CD4-positive, CD25-positive, alpha-beta regulatory T cell (primary cell): ENCODE measurements at places on chromosomes 4 and X. TPM values are rescaled to one million over a fixed set of nuclear protein-coding genes. Genes with fewer than 3 reads are reported as not detected.

GRCh38 chr4:128819082-128819742 lies 9.7 kb downstream of the JADE1 start:
- H3K27me3 ChIP-seq = no peaks in the 10 kb centered on the region
- H3K4me1 ChIP-seq = peaks cover 29% of the 10 kb centered on the region
- DNase-seq = no peak
- no peak overlapping the region for H3K4me3 ChIP-seq
- H3K27ac ChIP-seq = no peak overlapping the region

- H3K27ac ChIP-seq = no peak overlapping the region
- no peak overlapping the region for H3K4me3 ChIP-seq
- H3K4me1 ChIP-seq = no peaks in the 10 kb centered on the region
- H3K36me3 ChIP-seq = no peaks in the 10 kb centered on the region
- no peak for DNase-seq
- no peaks in the 10 kb centered on the region for H3K27me3 ChIP-seq
These were observed 196.0 kb upstream of the RBPJ start for GRCh38 chr4:26124753-26125321.

DNA sequence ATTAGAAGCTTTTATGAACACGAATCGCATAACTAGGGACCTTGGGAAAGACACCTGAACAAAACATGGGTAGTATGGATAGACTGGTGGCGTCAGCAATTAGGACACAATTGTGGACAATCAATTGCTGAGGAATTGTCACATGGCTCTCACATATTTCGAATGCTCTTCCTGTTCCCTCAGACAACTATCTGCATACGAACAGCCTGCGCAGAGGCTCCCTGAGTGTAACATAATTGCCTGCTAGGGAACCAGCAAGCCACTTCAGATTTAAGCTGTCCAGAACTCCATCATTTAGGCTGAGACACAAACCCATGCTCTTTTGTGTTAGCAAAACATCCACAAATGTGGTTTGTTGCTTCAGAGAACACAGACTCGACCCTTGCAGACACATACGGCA lies 160.8 kb downstream of the MGST2 start:
- H3K27ac ChIP-seq = no peak overlapping the region
- H3K4me1 ChIP-seq = no peaks in the 10 kb centered on the region
- H3K36me3 ChIP-seq = no peaks in the 10 kb centered on the region
- DNase-seq = no peak
- no peaks in the 10 kb centered on the region for H3K27me3 ChIP-seq
- no peak overlapping the region for H3K4me3 ChIP-seq

GRCh38 chr4:129839687-129840086 lies 743.7 kb downstream of the C4orf33 start:
- no peak for DNase-seq
- H3K27me3 ChIP-seq = no peaks in the 10 kb centered on the region
- no peaks in the 10 kb centered on the region for H3K36me3 ChIP-seq
- no peak overlapping the region for H3K4me3 ChIP-seq

DNA sequence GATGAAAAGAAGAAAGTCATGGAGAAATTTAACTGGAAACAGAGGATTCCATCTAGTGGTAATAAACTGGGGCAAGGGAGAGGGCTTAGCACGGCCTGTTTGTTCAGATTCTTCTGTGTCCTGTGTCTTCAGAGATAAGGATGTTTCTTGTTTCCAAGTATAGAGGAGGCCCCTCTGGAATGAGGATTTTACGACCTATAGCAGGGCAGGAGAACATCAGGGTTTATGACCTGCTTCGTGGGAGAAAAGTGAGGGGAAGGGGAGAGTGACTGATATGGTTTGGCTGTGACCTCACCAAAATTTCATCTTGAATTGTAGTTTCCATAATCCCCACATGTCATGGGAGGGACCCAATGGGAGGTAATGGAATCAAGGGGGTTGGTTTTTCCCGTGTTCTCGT lies 93.0 kb upstream of the LDB2 start:
- no peak overlapping the region for H3K27ac ChIP-seq
- H3K4me3 ChIP-seq = no peak overlapping the region
- DNase-seq = no peak
- no peaks in the 10 kb centered on the region for H3K27me3 ChIP-seq
- H3K36me3 ChIP-seq = no peaks in the 10 kb centered on the region

- DNase-seq = no peak
- no peak overlapping the region for H3K4me3 ChIP-seq
- no peak overlapping the region for H3K27ac ChIP-seq
- H3K27me3 ChIP-seq = no peaks in the 10 kb centered on the region
These were observed 465.1 kb downstream of the PDHA2 start for GRCh38 chr4:96305030-96305429.

DNA sequence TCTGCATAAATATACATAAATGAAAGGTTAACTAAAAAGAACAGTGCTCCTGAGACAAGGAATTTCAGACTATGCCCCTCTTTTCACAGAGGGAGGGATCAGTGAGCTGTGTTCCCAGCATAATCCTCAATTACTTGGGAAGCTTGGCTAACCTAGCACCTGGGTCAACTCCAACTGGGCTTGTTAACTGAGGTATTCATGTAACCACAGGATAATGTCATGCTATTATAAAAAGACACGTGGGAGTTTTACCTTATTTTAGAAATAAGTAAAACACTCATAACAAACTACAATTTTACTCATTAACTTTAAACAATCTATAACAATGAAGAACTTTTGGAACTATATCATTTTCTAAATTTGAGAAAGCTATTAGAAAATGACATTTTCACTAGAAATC lies 48.6 kb downstream of the RPGR start:
- H3K4me3 ChIP-seq = no peak overlapping the region
- no peaks in the 10 kb centered on the region for H3K27me3 ChIP-seq

TBC1D9 gene
- total RNA-seq = 0.30 TPM

MGARP gene
- 0.49 TPM for total RNA-seq

RAB39B gene
- 6.9 TPM for total RNA-seq

DNA sequence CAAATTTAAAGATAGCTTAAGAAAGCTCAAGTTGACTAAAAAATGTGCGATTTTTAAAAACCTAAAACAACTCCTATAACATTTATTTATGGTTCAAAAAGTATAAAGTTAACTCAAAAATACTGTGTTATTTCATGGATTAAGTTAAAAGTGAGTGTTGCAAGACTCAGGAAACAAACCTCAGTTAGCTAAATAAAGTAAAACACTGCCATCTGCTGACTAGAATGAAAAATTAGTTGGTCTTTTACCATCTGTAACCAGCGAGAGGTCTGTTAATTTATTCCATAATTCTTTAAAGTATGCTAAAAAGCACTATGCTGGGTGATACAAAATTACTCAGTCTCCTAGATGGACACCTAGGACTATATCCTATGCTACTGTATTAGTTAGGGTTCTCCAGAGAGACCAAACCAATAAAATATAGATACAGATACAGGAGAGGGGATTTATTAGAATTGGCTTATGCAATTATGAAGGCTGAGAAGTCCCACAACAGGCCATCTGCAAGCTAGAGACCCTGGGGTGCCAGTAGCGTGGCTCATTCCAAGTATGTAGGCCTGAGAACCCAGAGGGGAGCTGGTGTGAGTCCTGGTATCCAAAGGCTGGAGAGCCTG lies 4.9 kb upstream of the WDFY3 start:
- H3K4me1 ChIP-seq = no peaks in the 10 kb centered on the region
- H3K27ac ChIP-seq = no peak overlapping the region
- H3K27me3 ChIP-seq = peaks cover 9% of the 10 kb centered on the region
- no peak overlapping the region for H3K4me3 ChIP-seq
- DNase-seq = no peak
- H3K36me3 ChIP-seq = no peaks in the 10 kb centered on the region

DNA sequence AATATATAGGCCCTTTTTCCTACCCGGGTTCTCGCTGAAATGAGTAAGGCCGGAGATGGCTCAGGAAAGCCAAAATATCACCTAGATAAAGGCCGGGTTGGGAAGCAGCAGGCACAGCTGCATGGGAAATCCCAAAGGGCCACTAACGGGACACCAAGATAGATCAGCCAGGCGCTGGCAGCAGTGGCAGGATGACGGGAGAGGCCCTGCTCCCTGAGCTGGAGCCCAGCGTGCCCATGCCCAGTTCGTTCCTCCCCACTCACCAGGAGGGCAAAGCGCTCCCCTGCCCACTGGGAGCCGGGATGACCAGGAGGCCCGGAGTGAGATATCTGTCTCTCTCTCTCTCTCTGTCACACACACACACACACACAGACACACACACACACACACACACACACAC lies 109.8 kb downstream of the DCTD start:
- no peak overlapping the region for H3K4me3 ChIP-seq
- no peak overlapping the region for H3K27ac ChIP-seq
- H3K4me1 ChIP-seq = peaks cover 13% of the 10 kb centered on the region
- DNase-seq = no peak
- H3K36me3 ChIP-seq = no peaks in the 10 kb centered on the region

- DNase-seq = no peak
- H3K27ac ChIP-seq = no peak overlapping the region
- H3K4me1 ChIP-seq = peaks cover 35% of the 10 kb centered on the region
These were observed 3.5 kb upstream of the GSX2 start for GRCh38 chr4:54096295-54096962.

GRCh38 chr4:189053621-189054020 lies 887.1 kb upstream of the FRG1 start:
- H3K36me3 ChIP-seq = no peaks in the 10 kb centered on the region
- DNase-seq = no peak
- no peaks in the 10 kb centered on the region for H3K4me1 ChIP-seq
- no peak overlapping the region for H3K4me3 ChIP-seq
- no peak overlapping the region for H3K27ac ChIP-seq

STIM2 gene
- total RNA-seq = 83.4 TPM

NDST4 gene
- total RNA-seq = not detected

PF4V1 gene
- total RNA-seq = 3.0 TPM

DNA sequence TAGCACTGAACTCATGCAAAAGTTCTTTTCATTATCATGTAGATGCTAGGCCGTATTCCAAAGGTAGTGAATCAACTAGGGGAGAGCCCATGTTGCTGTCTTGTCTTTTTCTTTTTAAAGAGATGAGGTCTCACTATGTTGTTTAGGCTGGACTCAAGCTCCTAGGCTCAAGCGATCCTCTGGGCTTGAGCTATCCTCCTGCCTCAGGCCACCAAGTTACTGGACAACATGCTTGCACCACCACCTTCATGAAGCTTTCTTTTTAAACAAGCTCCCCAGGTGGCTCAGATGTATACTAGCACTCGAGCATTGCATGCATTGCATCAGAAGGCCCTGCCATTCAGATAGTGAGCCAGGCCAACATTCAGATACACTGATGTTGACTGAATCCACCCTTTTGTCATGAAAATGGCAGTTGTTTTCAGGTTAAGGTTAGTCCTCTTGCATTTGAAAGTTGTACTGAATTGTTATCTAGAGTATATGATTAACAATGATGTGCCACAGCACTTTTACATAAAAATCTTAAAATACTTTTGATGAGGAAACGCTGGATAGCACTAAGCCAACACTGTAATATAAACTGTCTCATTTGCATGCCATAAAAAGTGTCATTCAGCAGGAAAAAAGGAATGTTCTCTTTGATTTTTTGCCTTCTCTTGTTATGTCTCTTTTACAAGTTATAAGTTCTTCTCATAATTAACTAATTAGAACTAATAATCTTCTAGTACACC lies 76.7 kb downstream of the FNIP2 start:
- no peaks in the 10 kb centered on the region for H3K27me3 ChIP-seq
- no peaks in the 10 kb centered on the region for H3K4me1 ChIP-seq
- DNase-seq = no peak
- H3K27ac ChIP-seq = no peak overlapping the region
- no peak overlapping the region for H3K4me3 ChIP-seq
- no peaks in the 10 kb centered on the region for H3K36me3 ChIP-seq

EXOC1 gene
- total RNA-seq = 23.3 TPM

DUSP9 gene
- not detected for total RNA-seq

NWD2 gene
- not detected for total RNA-seq

DNA sequence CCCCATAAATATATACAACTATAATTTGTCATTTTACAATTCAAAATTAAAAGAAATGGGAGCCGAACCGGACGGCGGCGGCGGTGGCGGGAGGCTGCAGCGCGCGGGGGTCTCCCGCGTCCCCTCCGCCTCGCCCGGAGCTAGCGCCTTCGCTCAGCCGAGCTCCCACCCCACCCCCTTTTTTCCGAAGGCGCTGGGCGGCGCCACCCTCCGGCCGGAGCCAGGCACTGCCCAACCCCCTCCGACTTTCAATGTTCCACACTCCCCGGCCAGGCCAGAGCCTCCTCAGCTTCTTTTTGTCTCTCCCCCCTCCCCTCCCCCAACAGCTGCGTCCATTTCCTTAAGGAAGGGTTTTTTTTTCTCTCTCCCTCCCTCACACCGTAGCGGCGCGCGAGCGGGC lies 214.1 kb upstream of the GEMIN8 start:
- no peaks in the 10 kb centered on the region for H3K27me3 ChIP-seq
- no peaks in the 10 kb centered on the region for H3K36me3 ChIP-seq
- no peak overlapping the region for H3K4me3 ChIP-seq
- no peaks in the 10 kb centered on the region for H3K4me1 ChIP-seq

BEND4 gene
- 0.30 TPM for total RNA-seq

ATP10D gene
- 3.5 TPM for total RNA-seq

GRCh38 chrX:103585411-103586313 lies at the start of gene TCEAL4:
TSS of gene TCEAL4 (plus strand) at chrX:103585515. CDS start at chrX:103586676, 1,161 bp downstream.
- peak within 1 kb of the TSS; percentile 47 for H3K27ac ChIP-seq
- H3K4me1 ChIP-seq = peaks cover 4% of the 10 kb centered on the region
- peak; percentile 14 for DNase-seq
- H3K36me3 ChIP-seq = no peaks in the 10 kb centered on the region
- H3K4me3 ChIP-seq = peak within 1 kb of the TSS; percentile 62

DNA sequence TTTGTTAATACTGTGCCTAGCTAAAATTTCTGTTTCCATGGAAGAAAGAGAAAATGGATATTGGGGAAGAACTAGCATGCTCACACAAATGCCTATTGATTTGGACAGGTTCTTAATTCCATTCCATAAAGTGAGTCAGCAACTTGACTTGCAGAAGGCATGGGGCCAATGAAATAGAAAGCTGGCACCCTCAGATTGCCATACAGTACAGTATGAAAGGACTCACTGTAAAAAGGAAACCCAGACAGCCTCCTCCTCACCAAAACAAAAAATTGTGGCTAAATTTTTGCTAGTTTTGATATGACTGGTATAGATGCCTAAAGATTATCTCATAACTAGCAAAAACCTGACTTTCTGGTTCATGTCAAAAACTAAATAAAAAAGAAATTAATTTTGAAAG lies 11.2 kb upstream of the TAB3 start:
- no peaks in the 10 kb centered on the region for H3K36me3 ChIP-seq
- H3K4me1 ChIP-seq = no peaks in the 10 kb centered on the region
- H3K27me3 ChIP-seq = no peaks in the 10 kb centered on the region
- H3K4me3 ChIP-seq = no peak overlapping the region
